CD4-positive, alpha-beta T cell treated with Interleukin-17A for 1 hour (primary cell): ENCODE measurements at places on chromosomes 1 and 21.
A peak's percentile ranks its signal among the peaks of the same experiment; 100 is the strongest.

- no peak for DNase-seq
These were observed 25.4 kb upstream of the WDR26 start for GRCh38 chr1:224459966-224460365.

GRCh38 chr1:32907435-32907834 is 6.2 kb upstream of the TMEM54 start:
- no peak for DNase-seq

DNA sequence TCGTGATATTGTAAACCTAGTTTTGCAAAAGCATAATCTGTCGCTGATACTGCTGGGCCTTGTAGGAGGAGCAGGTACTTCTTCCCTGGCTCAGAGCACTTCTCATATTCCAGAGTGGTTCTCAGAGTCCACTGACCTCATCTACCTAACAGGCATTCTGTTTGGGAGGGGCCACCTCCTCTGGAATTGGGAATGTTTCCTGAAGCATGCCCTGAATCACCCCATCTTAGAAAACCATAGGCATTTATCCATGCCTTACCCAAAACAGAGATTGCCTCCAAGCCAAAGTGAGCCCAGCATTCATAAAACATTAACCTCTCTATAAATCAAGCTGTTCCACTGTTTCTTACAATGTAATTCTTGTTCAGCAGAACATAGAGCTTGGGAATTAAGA is 35.1 kb downstream of the SLC44A3 start:
- DNase-seq = no peak

DNA sequence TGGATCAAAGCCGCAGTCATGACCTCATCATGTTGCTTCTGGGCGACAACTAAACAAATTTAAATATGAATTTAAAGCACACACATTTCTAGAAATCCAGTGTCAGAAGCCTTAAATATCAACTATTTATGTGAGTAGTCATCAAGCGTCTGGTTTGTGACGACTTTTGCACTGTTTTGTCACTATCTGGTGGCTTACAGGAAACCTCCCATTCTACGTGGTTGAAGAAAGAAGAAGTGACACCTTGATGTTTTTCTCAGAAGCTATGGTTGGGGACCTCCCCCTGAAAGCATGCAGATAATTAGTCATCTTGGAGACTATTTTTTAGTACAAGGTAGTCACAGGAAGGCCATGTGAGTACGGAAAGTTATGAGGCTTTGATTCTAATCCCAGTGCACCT is 58.5 kb downstream of the TENT5C start:
- DNase-seq = peak; percentile 90

DNA sequence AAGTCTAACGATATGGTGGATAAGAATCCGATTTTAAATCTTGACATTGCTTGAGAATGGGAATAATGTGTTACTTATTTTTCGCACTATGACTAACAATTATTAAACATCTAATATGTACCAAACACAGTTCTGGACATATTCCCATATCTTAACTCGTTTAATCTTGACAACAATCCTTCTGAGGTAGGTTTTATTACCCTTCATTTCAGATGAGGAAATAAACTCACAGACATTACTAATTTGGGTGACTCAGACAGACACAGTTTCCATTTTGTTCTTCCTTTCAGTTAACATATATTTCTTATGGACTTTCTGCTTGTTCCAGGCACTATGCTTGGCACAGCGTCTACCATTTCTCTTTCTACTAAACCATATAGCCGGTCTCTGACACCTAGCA is 244.8 kb downstream of the SMYD3 start:
- DNase-seq = no peak
